ENCODE measurements at places on chromosomes 7 and 10.

GRCh38 chr10:23826421-23826820 is 382.5 kb upstream of the KIAA1217 start:
- no peak for DNase-seq

- no peak for DNase-seq
Observed at GRCh38 chr7:159094023-159094740, 50.5 kb downstream of the VIPR2 start.

DNA sequence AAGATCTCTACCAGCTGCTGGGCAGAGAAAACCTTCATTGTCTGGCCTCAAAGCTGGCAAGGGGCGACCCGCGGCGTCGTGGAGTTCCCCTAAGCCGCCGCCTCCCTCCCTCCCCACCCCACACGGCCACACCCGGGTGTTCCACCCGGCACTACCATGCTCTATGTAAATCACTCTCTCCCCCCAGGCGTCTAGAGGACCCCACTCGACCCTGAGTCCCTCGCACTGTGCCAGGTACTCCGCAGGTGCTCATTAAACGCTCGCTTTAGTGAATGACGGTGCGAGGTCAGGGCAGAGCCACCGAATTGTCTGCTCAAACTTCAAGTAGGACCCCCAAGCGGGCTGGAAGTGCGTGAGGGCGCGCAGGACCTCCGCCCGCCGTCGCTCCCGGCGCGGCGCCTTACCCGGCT is 628 bp downstream of the PARP12 start:
- no peak for DNase-seq

DNA sequence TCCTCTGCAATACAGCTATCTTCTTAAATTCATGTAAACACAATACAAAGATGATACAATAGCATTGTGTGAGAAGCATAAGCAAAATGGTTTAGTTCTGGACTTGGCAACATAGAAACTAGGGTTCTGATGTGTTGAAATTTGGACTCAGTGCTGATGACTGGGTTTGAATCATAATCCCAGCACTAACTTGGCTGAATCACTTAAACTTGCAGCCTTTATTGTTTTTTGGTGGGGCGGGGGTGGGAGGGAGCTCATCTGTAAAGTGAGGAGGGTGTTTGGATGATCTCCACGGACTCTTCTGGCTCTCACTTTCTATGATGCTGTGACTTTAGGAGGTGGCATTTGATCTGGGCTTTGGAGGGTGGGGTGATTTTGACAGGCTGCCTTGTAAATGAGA is 158.2 kb downstream of the WNT2 start:
- DNase-seq, result no peak

DNA sequence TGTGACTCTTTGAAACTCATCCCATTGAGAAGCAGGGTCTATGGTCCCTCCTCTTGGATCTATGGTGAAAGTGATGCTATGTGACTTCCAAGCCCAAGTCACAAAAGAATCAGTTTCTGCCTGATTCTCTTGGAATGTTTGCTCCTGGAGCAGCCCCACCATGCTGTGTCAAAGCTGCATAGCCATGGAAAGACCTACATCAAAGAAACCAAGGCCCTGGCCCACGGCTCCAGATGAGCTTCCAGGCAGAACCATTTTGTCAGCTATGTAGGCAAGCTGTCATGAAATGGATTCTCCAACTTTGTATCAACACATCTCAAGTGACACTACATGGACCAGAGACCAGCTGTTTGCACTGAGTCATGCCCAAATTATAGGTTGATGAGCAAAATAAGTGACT is 77.0 kb downstream of the AASS start:
- no peak for DNase-seq

DNA sequence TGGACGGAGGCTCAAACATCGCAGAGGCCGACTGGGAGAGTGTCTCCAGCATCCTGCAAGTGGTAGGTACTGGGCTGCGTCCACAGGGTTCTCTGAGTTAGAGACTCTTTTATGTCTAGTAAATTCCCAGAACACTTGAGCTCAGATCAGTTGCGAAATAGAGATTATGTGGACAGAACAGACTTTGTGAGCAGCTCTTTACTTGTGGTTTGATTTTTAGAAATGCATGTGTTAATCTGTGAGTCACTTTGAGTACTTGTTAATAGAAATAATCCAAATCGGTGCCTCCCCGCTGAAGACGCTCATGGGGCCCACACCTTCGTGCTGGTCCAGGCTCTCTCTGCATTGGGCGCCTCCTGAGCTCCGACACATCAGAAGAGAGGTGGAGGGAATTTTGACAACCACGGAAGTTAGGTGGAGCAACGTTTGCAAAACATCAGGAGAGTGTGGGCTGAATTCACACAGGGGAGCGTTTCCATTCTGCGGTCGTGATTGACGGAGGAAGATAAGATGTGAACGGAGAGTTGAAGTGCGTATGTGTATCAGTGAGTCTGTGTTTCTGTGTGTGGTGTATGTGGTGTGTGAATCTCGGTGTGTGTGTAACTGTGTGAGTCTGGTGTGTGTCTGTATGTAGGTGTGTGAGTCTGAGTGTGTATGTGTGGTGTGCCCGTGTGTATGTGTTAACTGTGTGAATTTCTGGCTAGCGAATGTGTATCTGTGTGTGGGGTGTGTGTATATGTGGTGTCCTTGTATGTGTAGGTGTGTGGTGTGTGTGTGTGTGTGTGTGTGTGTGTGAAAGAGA is 32.1 kb downstream of the PFKP start:
- DNase-seq, result no peak

DNA sequence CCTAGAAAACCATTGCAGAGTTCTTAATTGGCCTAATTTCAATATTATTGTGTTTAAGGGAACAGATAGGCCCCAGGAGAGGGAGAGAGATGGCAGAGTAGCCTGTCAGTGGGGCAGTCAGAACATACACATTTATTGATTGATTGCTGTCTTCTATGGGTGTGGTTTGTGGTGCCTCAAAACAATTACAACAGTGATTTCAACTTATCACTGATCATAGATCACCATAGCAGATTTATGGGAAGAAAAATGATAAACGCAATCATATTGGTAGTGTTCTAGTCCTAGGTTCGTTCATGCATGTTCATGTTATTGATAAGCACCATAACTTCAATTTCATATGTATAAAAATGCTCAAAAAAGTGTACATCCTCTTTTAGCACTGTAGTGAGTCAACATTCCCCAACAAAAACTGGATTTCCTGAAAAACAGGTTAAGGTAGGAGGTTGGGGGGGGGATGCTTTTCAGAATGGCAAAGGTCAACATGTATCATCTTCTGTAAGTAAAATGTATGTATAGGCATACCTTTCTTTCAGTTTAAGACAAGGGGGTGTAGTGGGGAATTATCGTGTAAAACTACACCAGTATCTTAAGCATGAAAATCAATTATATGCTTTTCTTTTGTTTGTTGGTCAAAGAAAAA is 1.1 kb upstream of the TNKS2 start:
- no peak for DNase-seq

DNA sequence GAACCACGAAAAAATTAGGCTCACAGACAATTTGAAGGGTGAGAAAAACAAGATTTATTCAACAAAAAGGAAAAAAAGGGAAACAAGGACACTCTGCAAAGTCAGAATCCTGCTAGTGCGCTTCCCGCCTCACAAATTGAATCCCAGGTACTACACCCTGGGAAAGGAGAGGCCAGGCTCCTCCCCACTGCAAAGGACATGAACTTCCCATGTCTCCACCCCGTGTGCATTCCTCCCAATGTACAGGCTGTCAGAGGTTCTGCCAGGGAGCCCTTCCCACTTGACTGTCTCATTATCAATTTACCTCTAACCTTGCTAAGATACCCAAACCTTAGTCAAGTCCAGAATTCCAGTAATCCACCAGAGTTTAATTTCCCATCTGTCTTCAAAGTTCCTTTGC is 70.4 kb upstream of the CDK1 start:
- DNase-seq, result no peak

DNA sequence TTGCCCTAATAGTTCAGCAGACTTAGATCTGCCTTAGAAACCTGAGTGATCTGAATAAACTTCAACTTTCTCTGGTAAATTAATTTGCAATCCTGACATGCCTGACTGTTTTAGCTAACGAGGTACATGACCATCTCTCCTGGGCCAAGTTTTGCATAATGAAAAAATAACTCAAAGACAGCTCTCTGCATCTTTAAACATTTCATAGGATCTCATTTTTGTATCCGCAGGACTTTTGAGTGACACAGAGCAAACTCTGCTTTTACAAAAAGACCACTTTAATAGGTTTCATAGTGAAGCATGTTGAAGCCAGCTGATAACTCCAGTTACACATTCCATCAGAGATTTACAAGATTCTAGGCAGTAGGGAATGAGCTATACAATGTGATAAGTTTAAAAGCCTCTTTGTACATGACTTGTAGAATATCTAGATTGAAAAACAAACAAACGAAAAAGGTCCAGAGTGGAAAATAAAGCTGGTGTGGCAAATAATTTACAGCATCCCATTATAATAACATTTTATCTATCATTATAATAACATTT is 2.1 kb downstream of the PRKG1 start:
- DNase-seq, result no peak

DNA sequence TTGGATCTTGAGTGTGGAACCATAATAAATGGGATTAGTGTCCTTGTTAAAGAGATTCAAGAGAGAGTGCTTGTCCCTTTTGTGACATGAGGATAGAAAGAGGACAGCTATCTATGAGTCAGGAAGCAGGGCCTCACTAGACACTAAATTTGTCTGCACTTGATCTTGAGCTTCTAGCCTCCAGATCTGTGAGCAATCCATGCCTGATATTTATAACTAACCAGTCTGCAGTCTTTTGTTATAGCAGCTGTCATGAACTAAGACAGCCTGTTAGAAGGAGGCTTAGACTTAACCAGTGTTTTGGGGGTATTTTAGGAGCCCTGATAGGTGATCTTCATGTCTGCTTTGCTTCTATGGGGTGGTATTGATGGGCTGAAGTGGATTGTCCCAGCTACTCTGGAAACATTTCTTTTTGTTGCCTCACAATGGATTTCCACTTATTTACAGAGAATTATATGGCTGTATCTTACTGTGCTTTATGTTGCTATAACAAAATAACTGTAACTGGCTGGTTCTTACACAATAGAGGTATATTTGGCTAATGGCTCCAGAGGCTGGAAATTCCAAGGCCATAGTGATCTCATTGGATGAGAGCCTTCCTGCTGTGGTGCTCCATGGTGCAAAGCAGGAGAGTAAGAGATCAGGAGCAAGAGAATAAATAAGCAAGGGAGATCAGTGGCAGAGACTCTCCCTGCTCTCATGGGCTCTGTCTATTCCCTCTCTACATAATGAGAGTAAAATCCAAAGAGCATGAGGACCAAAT is 23.4 kb upstream of the AKR1C3 start:
- no peak for DNase-seq

- no peak for DNase-seq
Observed at GRCh38 chr10:33861016-33861704, 526.7 kb upstream of the NRP1 start.

DNA sequence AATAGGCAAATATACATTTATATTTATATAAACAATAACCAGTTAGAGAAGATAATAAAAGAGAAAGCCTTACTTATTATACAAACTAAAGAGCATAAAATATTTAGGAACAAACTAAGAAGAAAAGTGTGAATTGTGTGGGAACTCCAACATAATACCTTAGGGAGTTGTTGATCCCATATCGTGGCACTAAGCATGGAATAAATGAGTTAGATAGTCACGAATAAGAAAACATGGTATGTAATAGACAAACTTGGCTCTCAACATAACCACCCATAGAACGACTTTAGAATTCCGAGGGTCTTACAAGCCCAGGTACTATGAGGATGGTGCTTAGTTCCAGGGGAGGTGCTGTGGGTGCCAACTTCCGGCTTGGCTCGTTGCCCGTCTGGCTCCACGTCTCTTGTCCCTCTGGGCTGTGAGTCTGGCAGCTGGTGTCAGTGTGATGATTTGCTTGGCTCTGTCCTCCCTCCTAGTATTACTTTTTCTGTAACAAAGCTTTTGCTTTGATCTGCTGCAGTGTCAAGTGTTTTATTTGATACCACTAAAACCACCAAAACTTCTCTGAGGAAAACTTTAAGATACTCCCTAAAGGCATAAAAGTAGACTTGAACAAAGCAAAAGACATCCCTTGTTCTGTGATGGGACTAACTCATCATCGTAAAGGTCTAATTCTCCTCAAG is 9.5 kb upstream of the RBM20 start:
- DNase-seq, result no peak

DNA sequence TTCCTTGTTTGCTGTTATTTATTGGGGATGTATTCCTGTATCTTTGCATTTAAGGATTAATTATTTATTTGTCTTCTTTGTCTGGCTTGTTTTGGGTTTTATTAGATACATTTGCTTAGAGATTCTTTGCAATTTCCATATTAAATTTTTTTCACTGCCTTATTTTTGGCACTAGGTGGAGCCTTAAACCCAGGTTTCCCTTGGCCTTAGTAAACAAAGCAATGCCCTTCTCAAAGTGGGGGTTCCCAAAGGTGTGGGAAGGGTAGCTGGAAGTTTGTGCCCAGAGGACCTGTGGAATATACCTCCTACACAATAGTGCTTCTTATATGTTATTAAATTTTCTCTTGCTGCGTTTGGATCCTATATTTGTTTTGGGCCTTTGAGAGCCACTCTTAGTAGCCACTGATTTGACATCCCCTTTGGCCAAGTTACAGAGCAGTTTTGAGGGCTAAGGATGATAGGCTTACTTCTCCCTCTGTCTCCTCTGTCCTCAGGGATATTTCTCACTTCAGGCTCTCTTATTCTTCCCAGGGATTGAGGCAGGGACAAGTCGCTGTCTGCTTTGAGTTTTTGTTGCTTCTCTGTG is 162.3 kb downstream of the ITGB1 start:
- DNase-seq, result no peak

DNA sequence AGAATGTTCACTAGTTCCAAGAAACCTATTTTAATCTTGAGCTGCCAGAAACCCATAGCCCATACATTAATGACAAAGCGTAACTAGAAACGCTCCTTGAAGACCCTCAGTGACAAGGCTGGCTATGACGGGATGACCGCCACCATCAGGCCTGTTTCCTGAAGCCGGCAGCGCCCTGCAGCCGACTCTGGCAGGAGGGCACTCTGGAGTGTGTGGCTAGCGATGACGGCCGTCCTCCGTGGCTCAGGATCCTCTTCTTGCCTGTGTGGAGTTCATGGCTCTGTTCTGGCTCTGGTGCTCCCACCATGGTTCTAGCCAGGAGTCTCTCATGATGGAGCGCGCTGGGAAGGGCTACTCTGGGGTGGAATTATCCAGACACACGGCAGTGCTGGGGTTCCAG is 224.1 kb downstream of the ADARB2 start:
- DNase-seq, result no peak

GRCh38 chr10:101014230-101014884 is 14.7 kb downstream of the LZTS2 start:
- DNase-seq, result no peak

- DNase-seq, result no peak
Observed at GRCh38 chr10:100009283-100009792, 409 bp downstream of the DNMBP start.
